ENCODE measurements at places on chromosomes 13 and 19.

GRCh38 chr13:44819772-44820171, 169.5 kb downstream of the NUFIP1 start:
- no peak for DNase-seq

DNA sequence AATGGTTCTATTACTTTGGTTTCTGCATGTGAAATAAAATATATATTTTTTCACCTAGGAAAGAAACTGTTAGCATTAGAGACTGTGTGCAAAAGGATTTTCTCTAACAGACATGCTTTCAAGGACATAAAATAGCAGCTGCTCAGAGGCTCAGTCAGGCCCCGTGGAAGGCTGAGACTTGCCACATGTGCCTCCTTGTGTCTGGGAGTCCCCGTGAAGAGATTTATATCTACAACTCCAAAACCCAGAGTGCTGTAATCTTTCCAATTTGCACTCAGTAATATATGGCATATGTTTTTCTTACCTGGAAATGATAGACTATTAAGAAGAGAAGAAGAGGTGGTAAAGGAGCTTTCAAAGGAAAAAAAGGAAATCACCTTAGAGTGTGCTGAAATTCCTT, 371.6 kb upstream of the OBI1 start:
- DNase-seq, result no peak

GRCh38 chr13:86383151-86383550, 583.9 kb upstream of the SLITRK6 start:
- DNase-seq, result no peak

- no peak for DNase-seq
These were observed 75.3 kb downstream of the TEX29 start for GRCh38 chr13:111395511-111396393.

GRCh38 chr19:9923440-9923839, 12.9 kb downstream of the OLFM2 start:
- no peak for DNase-seq

- DNase-seq, result no peak
These were observed 8.3 kb upstream of the SMIM44 start for GRCh38 chr19:3491396-3492119.

DNA sequence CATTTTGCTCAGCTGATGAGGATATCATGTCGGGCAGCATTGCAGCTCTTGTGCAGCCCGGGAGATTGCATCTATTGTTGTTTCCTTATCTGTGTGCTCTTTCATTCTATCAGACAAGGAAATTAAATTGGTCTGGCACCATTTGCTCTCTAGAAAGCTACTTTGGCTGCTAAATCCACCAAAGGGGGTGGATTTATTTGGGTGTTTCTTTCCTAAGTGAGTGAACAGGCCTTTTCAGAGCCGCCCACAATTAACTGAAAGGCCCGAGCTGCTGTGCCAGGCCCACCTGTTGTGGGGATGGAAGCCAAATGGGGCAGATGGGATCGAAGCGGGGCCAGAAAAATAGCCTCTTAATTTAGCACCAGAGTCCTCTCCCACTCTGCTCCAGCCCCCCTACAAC, 99.4 kb downstream of the DNAJC15 start:
- DNase-seq, result no peak

DNA sequence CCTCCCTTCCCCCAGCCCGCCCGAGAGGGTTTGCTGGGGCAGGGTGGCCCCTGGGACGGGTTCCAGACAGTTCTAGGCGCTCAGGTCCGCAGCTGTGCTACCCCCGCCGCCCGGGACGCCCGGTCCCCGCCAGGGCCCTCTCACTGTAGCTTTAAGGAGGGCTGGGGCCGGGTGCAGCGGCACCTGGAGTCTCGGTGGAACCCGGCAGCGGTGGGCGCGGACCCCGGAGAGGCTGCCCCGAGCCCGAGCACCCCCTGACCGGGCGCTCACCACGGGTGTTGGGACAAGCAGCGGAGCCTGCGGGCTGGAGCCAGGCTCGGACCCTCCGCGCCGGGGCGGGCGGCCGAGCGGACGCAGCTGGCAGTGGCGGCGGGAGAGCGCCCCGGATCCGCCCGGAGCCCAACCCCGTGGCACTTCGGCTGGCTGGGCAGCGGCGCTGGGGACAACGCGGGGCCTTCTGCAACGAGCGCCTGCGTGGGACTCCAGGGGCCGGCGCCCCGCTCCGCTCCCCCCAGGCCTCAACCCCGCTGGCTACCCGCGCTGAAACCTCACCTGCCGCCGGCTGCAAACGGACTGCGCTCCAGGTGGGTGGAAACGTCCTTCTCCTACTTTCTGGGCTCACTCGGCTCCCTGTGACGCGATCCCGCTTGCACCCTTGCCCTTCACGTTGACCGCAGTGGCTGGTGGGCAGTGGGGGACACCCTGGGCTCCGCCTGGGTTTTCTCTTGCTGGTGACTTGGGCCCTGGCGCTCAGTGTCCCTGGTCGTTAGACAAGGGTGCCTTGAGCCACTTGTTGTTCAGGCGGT, 81.1 kb downstream of the ZNF429 start:
- no peak for DNase-seq
